ENCODE measurements at places on chromosomes 11 and 22.

GRCh38 chr22:50444663-50445062 is 30.2 kb downstream of the SBF1 start:
- peak; percentile 72 for DNase-seq

- no peak for DNase-seq
Observed at GRCh38 chr11:95070471-95070870, 3.8 kb downstream of the SRSF8 start.

- DNase-seq, result no peak
Observed at GRCh38 chr11:116144387-116144958, 628.3 kb downstream of the BUD13 start.

DNA sequence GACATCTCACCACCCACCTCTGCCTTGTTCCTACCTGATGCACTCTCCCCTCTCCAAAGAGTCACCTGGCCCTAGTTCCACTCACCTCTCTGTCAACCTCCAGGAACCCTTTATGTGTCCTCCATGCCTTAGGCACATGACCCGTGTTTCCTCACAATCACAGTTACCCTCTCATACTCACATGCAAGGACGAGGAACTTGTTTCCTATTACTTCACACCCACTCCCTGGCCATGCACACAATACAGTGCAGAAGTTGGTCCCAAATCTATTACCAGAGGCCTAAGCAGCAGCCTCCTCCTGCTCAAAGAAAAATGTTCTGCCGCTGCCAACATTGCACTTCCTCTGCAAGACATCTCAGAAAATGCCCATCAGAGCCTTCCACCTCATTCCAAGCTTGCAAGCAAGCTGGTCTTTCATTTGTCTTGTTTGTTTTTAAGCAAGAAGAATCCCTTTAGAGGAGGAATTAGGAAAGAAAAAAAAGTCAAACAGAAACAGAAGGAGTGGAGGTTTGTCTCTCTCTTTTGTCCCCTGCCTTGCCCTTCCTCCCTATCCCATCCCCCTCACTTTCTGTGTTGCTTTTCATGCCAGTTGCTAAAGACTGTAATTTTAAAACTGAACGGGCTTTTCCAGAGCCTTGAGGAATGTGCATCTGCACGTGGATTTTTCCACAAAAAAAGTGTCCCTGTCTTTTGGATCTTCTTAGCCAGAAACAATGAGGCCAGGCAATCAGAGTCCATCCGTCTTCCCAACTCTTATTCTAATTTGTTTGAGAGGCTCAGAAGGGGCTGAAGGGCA is 63.4 kb downstream of the KCNJ1 start:
- no peak for DNase-seq

- DNase-seq, result no peak
Observed at GRCh38 chr11:75954039-75954438, 139.0 kb downstream of the UVRAG start.

GRCh38 chr11:133893381-133893780 is 48.1 kb upstream of the SPATA19 start:
- DNase-seq, result no peak

GRCh38 chr22:50672471-50673230 is at the start of gene SHANK3:
SHANK3 (plus strand) TSS chr22:50672823.
- no peak for DNase-seq

DNA sequence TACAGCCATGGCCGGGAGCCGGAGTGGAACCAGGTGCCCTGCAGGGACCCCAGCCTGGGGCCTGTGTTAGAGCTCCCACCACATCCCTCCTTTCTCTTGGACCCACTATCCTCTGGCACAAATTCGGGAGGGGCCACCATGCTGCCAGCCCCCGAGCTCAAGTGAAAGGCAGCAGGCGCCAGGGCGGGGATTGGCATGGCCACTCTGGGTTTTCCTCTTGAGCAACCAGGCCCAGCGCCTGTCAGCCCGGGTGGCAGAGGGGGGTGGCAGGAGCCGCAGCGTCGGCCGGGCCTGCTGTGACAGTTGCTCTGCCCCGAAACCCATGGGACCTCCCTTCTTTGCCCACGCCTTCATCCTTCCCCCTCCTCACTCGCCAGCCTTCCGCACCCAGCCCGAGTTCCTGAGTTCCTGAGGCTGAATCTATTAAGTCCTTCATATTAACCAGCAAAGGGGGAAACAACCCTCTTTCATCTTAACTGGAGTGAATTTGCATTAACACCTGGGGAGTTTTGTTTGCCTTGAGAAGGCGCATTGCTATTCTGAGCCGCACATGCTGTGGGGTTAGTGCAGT is 16.8 kb upstream of the CABP7 start:
- no peak for DNase-seq

GRCh38 chr11:76579056-76579751 is 91.3 kb downstream of the LRRC32 start:
- peak; percentile 65 for DNase-seq

GRCh38 chr11:120191058-120191457 is 19.8 kb upstream of the OAF start:
- DNase-seq, result no peak

GRCh38 chr11:70757241-70757640 is 358.9 kb downstream of the CTTN start:
- DNase-seq, result no peak

DNA sequence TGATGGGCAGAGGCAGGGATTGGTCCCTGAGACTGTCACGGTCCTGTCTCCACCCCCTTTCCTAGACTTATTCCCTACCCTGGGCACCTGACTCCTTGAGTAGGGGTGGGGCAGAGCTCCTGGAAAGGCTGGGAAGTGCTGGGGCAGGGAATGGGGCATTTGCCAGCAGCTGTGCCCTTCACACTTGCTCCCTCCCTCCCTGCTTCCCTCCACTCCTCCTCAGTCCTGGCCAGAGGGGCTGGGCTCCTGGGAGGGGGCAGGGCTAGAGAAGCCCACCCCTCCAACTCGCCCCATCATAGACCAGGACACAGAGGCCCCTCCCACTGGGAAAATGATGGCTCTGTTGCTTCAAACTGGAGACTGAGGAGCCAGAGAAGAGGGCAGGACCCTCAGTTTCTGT is 11.6 kb downstream of the SCN2B start:
- no peak for DNase-seq

- no peak for DNase-seq
Observed at GRCh38 chr11:8206251-8207079, 37.6 kb upstream of the RIC3 start.

DNA sequence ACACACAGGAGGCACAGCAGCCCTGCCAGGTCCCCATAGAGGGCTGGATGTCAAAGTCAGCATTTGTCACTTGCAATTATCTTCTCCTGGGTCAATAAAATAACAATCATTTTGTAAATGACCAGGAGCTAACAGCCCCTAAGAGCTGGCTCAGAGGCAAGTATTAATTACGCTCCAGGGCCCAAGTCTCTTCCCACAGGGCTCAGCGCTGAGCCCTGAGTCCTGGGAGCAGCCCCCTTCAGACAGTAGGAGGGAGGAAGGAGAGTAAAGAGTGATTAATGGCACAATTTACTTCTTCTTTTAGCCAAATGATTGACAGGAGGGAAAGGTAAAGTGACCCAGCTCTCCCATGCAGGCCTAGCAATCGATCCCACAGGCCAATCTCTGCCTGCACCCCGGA is 99.0 kb upstream of the DRD2 start:
- DNase-seq, result no peak

DNA sequence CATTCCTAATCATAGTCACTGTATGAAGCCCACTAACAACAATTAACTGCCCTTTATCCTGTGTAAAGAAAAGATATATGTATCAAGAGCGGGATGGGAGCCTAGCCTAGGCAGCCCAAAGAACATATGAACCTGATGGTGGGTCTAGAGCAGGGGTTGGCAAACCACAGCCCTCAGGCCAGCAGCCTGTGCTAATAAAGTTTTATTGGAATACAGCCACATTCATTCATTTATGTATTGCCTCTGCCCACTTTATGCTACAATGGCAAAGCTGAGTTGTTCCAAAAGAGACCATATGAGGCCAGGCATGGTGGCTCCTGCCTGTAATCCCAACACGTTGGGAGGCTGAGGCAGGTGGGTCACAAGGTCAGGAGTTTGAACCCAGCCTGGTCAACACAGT is 13.5 kb downstream of the PRR14L start:
- DNase-seq, result no peak

DNA sequence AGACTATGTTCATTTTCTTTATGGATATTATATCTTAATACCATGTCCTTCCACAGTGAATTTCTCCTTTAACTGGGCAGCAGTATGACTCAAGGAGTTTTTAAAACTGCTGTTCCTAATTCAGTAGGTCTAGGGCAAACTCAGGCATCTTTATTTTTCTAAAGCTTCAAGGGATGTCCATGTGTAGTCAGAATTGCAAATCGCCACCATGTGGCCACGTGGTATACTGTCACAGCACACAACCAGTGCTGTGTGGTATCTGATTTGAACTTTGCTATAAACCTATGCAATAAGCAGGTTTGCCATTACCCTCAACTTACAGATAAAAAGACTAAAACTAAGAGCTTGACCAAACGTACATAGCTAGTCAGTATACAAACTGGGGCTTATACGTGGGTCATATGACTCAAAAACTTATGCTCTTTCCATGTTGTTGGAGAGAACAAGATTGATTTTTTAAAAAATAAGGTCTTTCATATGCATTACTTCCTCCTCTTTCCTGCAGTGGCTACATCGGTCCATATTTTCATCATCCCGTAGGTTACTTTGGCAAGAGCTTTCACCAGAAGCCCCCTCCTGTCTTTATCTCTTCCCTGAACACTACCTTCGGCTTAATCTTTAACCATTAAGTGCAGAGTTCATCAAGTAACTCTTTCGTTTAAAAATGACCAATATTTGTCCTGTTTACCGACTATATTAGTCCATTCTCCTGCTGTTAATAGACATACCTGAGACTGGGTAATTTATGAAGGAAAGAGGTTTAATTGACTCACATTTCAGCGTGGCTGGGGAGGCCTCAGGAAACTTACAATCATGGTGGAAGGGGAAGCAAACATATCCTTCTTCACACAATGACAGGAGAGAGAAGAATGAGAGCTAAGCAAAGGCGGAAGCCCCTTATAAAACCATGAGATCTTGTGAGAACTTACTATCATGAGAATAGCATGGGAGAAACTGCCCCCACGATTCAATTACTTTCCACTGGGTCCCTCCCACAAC is 8.0 kb upstream of the HTATIP2 start:
- DNase-seq, result peak; percentile 37

DNA sequence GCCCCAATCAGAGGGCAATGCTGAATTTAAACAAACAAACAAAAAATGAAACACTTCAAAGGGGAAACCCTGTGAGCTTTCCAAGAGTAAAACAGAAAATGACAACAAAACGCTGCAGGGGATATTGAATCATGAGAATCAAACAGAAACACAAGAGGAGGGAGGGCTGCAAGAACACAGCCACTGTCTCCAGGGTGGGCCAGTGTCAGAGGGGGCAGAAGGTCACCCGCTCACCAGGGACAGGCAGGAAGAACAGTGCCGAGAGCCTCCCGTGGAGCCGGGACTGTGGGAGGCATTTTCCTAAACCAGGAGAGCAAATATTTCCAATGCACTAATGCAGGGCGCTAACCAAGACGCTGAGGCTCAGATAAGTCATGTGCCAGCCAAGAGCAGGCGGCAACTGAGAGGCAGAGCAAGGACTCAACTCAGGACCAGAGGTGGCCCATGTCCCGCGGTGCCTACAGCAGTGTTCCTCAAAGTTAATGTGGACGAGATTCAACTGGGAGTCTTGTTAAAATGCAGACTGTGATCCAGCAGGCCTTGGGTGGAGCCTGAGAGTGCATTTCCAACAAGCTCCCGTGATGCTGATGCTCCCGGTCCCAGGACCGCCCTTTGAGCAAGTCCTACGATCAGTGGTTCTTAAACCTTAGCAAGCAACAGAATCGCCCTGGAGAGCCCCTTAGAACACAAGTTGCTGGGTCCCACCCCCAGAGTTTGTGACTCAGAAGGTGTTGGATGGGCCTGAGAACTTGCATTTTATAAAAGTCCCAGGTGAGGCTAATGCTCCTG is 197.2 kb downstream of the TENM4 start:
- no peak for DNase-seq

- DNase-seq, result no peak
Observed at GRCh38 chr11:123841174-123841573, 35.0 kb upstream of the OR6M1 start.

DNA sequence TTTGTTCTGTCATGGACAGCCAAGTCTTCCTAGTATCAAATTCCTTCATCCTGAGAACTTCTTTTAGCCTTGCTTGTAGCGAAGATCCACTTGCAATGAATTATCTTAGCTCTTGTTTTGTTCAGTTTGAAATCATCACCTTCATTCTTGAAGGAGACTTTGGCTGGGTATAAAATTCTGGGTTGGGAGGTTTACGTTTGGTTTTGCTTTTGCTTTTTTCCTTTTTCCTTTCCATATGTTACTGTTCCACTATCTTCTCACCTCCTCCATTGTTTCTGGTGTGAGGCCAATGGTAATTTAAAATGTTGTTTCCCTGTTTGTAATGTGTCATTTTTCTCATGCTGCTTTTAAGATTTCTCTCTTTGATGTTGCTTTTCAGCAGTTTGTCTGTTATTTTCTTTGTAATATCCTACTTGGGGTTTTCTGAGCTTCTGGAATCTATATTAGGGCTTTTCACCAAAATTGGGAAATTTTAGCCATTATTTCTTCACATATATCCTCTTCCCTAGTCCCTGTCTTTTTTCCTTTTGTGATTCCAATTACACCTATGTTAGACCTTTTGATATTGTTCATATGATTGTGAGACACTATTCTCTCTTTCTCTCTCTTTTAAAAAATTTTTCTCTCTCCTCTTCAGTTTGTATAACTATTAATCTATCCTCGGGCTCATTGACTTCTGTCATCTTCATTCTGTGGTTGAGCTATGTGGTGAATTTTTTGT is 172.7 kb downstream of the EFCAB6 start:
- DNase-seq, result no peak

DNA sequence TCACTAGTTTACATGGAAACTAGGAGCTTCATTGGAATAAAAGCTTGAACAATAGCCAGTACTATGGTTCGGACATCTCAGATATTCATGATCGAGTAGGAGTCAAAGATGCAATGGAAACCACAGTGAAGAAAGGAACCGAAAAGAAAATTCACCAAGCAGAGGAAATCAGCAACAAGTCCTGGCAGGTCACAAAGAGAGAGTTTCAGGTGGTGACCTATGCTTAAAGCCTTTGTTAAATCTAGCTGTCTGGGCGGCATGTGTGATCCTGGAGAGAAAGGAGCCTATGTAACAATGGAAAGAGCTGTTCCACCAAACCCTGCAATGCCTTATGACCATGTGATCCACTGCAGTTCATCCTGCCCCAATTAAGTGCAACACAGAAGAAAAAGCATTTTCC is 68.9 kb upstream of the POU2AF2 start:
- DNase-seq, result no peak

- no peak for DNase-seq
Observed at GRCh38 chr22:35204807-35205775, 52.2 kb upstream of the HMGXB4 start.
